Stimulated activated CD4-positive, alpha-beta T cell treated with anti-CD3 and anti-CD28 coated beads, Interleukin-1b, Interleukin-23, amount 100 ng/mL, for 4 hours (primary cell): ENCODE measurements at places on chromosomes 6 and 20.

- no peak for DNase-seq
These were observed 22.5 kb upstream of the SRPK1 start for GRCh38 chr6:35943390-35943789.

DNA sequence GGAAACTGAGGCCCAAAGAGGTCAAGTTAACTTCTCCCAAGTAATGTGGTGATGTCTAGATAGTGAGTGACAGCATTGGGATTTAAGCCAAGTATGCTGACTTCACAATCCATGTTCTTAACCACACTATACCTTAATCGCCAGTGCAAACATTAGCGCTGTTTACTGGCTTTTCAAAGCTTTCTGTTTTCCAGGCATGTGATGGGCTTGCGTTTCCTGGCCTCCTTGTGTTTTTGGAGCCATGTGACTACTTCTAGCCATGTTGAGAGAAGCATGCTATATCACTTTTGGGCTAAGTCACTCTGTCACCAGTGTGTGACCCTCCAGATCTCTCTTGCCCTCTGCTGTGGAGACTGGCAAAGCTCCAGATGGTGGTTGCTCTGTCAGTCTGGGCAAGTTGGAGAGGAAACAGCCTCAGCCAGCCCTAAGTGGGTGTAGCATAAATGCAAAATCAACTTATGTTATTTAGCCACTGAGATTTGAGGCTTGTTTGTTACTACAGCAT is 76.9 kb downstream of the ANKRD6 start:
- DNase-seq: no peak

DNA sequence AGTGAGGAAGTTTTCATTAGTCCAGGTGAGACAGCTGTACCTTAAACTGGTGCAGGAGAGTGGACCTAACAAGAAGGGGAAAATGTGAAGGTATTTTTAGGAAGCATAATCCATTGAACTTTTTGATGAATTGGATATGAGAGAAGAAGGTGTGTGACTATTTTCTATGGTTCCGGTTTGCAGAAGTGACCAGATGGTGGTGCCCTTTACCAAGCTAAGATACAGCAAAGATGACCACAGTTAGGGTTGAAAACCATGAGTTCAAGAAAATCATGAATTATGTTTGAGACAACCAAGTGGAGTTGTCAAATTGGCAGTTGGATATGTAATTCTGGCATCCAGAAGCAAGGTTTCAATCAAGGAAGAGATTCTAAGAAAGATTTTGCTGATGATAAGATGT is 61.9 kb upstream of the NRSN1 start:
- DNase-seq: no peak

- no peak for DNase-seq
These were observed 4.6 kb upstream of the DDX27 start for GRCh38 chr20:49214571-49214970.

GRCh38 chr20:731891-732560 is 36.3 kb downstream of the SLC52A3 start:
- DNase-seq: no peak

DNA sequence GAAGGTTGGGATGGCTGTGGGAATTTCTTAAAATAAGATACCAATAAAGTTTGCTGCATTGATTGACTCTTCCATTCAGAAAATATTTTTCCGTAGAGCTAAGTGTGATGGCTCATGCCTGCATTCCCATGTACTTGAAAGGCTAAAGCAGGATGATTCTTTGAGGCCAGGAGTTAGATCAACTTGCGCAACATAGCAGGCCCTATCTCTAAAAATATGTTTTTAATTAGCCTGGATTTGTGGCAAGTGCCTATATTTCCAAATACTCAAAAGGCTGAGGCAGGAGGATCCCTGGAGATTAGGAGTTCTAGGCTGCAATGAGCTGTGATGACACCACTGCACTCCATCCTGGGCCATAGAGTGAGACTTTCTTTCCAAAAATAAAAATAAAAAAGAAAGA is 431.2 kb upstream of the PTCHD4 start:
- DNase-seq: no peak

- no peak for DNase-seq
These were observed 7.5 kb downstream of the RFX6 start for GRCh38 chr6:116884530-116884929.

- no peak for DNase-seq
These were observed 40.4 kb downstream of the GPLD1 start for GRCh38 chr6:24448828-24449525.

GRCh38 chr6:49264496-49264895 is 198.6 kb downstream of the MMUT start:
- no peak for DNase-seq
